ELR (cell line): ENCODE measurements at places on chromosomes 2 and 18.
A peak's percentile ranks its signal among the peaks of the same experiment; 100 is the strongest.

GRCh38 chr2:215399067-215399716 lies 36.7 kb downstream of the FN1 start:
- DNase-seq, result no peak

DNA sequence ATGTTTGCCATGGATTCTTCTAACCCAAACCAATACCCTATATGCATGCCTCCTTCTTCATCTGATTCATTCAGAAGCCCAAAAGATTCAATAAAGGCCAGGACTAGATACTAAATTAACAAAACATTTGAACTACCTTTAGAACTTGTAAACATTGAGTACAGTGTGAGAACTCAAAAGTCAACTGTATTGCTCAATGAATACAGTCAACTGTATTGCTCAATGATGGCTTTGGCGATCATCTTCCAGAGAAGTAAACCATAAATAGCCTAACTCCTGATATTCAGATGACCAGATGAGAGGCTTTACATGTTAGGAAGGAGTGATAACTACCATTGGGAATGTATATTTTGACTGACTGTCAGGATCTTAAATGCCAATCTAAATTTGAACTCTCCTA lies 206.5 kb upstream of the ITGA4 start:
- DNase-seq, result peak; percentile 4

DNA sequence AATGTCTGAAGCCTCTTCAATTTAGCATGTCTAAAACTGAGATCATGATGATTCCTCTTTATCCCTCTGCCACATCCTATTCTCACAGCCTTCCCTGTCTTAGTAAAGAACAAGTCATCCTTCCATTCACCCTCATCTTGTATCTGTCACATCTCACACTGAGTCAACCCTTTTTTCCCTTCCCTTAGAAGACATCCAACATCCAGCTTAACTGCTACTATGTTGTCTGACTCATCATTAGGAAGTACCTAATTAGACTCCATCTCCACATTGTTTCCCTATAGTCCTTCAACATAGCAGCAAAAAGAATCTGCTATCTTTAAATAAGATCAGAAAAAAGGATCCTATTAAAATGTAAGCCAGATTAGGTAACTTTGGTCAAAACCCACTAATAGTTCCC lies 85.2 kb upstream of the GRB14 start:
- DNase-seq, result peak; percentile 92

DNA sequence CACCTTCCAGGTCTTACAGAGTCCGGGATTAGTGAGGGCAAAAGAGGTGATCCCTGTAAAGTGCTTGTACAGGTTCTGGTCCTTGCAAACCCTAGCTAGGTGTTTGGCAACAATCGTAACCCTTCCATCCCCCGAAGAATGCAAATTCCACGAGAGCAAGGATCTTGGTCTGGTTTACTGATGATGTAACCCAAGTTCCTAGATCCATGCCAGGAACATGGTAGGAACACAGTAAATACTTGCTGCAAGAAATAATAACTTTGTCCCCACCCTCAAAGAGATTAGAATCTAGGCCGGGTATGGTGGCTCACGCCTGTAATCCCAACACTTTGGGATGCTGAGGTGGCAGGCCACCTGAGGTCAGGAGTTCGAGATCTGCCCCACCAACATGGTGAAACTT lies 6.8 kb upstream of the NEU2 start:
- DNase-seq, result no peak

DNA sequence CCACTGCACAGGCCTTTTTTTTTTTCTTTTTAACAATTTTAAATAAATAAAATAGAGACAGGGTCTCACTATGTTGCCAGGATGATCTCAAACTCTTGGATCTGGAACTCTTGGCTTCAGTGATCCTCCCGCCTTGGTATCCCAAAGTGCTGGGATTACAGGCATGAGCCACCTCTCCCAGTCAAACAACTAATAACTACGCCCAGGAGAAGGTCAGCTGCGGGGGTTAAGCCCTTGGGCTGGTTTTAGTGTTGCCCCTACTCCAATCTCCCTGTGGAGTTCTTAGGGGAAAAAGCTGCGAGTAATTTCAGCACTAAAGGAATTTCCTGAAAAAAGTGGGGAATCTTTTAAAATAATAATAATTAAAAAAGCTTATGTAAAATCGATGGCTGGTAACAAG lies 96.4 kb upstream of the XPO1 start:
- no peak for DNase-seq

GRCh38 chr2:156897548-156897947 lies 360.0 kb upstream of the GALNT5 start:
- no peak for DNase-seq

DNA sequence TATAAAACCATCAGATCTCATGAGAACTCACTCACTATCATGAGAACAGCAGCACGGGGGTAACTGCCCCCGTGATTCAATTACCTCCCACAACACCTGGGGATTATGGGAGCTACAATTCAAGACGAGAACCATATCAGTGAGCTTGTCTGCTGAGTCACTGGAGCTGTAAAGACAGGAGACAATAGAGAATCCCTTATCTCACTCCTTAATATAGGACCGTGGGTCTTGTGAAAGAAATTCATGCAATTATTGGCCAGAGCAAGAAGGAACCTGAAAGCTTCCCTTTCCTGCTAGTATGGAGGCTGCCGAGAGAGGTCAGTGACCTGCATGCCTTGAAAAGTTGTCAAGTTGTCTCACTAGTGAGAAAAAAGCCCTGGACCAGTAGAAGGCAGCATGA lies 9.5 kb upstream of the TNFAIP6 start:
- no peak for DNase-seq

DNA sequence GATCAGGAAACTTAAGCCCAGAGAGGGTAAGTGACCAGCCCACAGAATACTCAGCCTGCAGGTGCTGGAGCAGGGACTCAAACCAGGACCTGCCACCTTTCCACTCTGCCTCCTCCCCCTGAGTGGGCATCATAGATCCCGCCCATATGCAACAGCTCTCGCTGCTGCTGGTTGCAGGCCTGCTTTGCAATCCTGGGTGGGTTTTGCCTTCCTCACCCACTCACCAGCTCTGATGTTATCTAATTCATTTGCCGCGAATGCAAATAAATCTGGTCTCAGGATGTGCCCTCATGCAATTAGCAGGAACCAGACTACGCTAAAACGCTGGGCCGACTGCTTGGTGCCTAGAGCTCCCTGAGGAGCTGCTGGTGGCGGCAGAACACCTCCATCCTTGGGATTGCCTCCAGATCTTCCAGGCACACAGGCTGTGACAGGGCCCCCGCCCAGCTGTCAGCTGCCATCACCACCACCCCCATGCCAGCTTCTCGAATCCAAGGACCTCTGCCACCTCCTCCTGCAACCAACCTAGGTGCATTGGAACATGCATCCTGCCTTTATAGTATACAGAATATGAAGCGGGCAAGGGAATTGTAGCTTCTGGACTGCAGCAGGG lies 28.8 kb downstream of the CNGA3 start:
- no peak for DNase-seq

DNA sequence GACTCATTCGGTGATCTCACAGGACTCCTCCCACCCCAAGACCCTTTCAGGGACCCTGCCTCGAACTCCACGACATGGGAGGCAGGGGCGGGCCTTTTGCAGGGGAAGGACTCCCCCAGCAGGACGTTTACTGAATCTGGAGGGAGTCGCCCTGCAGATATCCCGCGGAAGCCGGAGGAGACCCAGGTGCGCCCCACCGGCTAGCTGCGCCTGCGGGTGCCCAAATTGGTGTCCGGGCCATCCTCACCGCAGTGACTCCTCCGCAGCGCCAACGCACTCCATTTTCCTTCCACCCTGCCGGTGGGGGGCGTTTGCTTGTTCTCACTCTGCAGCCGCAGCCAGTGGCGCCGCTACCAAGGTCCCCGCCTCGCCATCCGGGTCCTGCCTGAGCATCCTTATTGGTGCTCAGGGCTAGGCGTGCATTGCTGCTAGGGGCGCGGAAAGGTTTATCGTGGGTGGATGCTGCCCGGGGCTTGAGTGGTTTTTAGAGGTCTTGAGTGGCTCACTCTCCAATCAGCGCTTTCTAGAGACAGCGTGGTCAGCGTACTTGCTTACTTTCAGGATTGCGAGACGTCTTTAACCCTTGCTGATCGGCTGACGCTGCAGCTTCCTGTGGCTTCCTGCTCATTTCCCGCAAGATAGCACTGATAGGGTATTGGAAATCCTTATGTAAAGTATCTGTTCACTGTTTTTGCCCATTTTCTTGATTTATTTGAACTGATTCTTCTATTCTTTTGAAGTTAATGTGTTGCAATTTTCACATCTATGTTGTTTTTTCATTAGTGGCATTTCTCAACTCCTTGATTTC lies 81.4 kb downstream of the BIN1 start:
- DNase-seq, result peak; percentile 94
